ENCODE measurements at places on chromosomes 3 and 15. TPM values are rescaled to one million over a fixed set of nuclear protein-coding genes. Genes with fewer than 3 reads are reported as not detected.

HDC gene
- 3.6 TPM for total RNA-seq

EMC7 gene
- 44.3 TPM for total RNA-seq

EAF2 gene
- 2.9 TPM for total RNA-seq

HIGD2B gene
- total RNA-seq, result not detected

LRTM1 gene
- total RNA-seq, result not detected

GUCA1C gene
- not detected for total RNA-seq

TRPM7 gene
- total RNA-seq, result 39.9 TPM

NBEAL2 gene
- total RNA-seq, result 22.1 TPM

C3orf20 gene
- total RNA-seq, result 0.11 TPM

ATP10A gene
- total RNA-seq, result 39.5 TPM

C2CD4B gene
- total RNA-seq, result 2.5 TPM

RAD51 gene
- total RNA-seq, result 0.71 TPM

SLCO2A1 gene
- total RNA-seq, result 8.3 TPM

PEX11A gene
- total RNA-seq, result 19.5 TPM

TGM4 gene
- not detected for total RNA-seq

RASL12 gene
- 123 TPM for total RNA-seq

GOLGA8M gene
- total RNA-seq, result 0.71 TPM

NT5DC2 gene
- total RNA-seq, result 58.0 TPM

NPAP1 gene
- not detected for total RNA-seq
